ENCODE measurements at places on chromosomes 7 and 10.

- DNase-seq, result no peak
Measured at GRCh38 chr10:129193148-129193547, 273.9 kb upstream of the MGMT start.

- DNase-seq, result no peak
Measured at GRCh38 chr10:69861251-69862240, 59.8 kb downstream of the COL13A1 start.

DNA sequence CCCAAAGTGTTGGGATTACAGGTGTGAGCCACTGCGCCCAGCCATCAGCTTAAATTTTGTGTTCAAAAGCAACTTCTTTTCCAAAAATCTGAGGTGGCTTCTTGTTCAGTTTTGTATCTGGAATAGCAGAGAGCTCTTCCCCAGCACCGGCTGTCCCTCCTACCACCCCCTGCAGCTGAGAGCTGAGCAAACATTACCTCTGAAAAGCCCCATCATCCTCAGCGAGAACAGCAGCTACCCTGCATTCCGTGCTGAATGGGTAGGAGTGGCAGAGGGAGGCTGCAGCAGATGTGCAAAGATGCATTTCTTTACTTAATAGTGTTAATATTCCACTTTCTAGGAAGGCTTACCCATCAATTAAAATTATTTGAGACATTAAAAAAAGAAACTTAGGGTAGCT lies 31.8 kb downstream of the CCM2 start:
- no peak for DNase-seq

DNA sequence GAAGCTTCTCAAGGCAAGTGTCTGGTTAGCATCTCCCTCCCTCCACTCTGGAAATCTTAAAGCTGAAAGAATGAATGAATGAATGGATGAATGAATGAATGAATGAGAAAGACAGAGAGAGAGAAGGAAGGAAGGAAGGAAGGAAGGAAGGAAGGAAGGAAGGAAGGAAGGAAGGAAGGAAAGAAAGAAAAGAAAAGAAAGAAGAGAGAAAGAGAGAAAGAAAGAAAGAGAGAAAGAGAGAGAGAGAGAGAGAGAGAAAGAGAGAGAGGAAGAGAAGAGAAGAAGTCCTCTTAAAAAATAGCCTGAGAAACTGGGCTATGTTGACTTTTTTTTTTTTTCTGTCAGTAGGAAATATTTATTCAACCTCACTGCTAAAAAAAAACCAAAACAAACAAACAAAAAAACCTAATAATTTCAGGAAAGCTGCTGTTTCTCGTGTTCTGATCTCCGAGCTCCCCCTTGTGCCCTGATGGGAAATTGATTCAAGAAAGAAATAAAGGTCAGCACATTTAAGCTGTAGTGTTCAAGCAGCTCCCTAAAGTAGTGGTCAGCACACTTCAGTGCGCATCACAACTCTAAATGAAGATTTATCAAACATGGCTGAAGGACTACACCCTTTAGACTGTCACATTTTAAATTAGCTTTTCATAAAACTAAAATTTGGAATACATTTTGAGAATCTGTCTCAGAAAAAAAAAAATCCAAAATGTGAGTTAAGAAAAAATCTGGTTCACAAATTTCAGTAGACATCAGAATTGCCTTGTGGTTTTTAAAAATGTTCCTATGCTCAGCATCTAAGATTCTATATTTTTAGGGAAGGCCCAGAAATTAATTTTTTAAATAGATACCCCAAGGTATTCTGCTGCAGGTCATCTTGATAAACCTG lies 154.3 kb downstream of the ELAPOR2 start:
- DNase-seq, result no peak

DNA sequence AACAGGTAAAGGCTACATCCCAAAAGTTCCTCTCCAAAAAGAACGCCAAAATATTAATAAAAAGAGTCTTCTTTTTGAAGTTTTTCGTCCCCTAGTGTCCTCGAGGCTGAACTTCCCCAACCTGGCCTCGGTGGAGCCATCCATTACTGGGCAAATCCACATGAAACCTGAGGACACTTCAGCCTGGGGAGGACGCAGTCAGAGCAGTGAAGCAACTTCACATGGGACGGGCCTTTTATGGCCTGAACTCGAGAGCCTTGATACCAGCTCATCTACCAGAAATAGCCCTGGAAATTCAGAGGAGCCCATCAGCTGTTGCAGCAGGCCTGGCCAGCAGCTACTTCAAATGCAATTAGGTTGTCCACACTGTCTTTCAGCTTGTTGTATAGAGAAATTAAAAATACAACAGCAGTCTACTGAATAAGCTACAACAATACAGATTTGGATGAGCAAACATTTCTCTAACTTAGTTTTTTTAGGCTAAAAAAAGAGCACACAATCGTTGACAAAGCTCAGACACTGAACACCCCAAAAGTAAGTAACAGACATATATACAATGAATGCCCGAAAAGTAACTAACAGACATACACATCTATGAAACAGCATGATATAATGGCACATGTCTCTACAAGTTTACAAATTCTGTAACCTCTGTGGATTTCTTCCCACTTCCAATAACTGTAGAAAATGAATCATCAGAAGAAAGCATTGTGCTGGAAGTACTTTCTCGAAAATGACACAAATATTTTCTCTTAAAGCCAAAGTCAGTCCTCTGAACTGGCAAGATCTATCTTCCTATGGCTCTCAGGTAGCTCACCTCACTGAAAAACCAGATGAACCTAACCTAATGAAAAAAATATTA lies at the start of gene SVIL:
SVIL (minus strand) TSS at position 208 of the 862 bp plus-strand sequence. CDS start 79,913 bp downstream, outside the sequence.
- no peak for DNase-seq

GRCh38 chr7:138853448-138853847 lies 55.5 kb upstream of the ATP6V0A4 start:
- DNase-seq, result no peak

- no peak for DNase-seq
Measured at GRCh38 chr10:120599200-120599724, 142.2 kb downstream of the PLPP4 start.

- DNase-seq, result no peak
Measured at GRCh38 chr7:64602518-64602917, 39.6 kb upstream of the ZNF680 start.

- no peak for DNase-seq
Measured at GRCh38 chr7:16930946-16931345, 49.2 kb upstream of the AGR3 start.

DNA sequence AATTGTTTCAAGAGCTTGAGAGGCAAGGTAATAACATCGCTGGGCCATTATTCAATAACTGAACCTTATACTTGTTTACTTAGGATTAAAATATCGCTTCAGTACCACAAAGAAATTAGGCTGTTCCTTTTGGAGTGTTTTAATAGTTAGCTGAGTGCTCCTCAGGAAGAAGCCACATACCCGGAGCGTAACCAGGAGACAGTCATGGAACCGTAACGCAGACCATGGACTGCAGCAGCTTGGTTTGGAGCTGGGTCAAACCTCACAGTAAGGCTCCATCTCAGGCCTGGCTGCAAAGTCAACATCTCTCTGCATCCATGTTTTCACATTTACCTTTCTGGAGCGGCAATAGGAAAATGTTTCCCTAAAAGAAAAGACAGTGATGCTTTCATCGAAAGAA lies 599.0 kb downstream of the TNS3 start:
- DNase-seq, result no peak

DNA sequence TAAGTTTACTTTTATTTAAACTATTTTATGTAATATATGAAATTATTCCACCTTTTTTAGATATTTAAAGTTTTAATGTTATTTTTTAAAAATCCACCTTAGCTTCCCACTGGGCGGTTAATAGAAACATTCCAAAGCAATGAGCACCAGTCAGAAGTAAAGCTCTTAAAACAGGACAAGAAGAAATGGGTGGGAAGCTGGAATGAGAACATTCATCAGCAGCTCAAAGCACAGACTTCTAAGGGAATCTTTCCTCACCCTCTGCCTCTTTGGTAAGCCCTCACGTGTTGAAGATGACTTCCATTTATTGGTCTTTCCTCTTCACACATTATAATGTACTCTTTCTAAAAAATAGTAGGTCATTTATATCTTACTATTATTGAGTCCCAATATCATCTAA lies 3.1 kb downstream of the AGMO start:
- no peak for DNase-seq

GRCh38 chr10:55628260-55628701 lies 732.8 kb downstream of the ZWINT start:
- no peak for DNase-seq

DNA sequence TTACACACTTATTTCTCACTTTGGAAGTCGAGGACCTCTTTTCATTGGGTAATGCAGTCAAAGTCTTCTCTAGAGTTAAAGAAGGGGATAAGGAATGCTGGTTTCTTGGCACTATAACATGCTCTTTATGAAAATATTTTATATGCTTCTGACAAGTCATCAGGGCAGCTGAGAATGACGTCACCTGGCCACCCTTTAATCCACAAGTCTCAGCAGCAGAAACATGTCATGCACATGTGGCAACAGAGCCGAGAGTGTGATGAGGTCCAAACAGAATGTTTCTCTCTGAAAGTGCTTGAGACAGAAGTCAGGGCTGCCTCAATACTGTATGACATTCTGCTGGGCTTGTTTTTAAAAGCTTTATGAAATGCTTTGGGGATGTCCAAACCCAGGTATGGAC lies 63.5 kb upstream of the C10orf90 start:
- no peak for DNase-seq

- no peak for DNase-seq
Measured at GRCh38 chr7:130946114-130946513, 212.1 kb upstream of the KLF14 start.

GRCh38 chr7:102044984-102045673 lies 227.7 kb downstream of the CUX1 start:
- no peak for DNase-seq

DNA sequence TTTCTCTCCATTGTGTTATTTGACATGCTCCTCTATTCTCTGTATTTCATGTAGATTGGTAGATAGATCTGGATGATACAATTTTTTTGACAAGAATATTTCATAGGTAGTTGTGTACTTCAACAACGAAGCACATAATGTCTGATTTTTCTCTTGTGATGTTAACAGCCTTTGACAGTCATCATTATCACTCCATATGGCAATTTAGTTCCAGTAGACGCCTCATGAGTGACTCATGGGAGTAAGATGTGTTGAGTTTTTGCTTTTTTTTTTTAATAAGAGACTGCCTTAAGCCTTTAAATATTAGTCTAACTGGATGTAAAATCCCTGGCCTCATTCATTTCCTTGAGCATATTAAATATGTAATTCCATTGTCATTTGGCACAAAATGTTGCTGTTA lies 123.5 kb upstream of the ZNF32 start:
- DNase-seq, result no peak

DNA sequence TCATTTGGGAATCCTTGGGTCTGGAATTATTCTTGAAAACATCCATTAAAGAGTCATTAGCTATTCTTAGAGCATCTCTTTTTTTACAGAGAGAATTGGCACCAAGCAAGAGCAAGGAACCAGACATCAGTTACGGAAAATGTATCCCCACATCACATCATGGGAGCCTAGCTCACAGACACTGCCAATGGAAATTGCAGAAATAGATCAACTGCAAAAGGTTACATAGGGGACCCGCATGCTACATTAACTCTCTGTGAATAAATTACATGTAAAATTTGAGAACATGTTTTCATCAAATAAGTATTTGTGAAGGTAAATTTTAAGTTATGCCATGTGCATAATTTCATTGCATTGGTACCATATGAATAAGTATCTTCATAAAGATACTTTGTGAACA lies 224.8 kb downstream of the ZNF248 start:
- DNase-seq, result no peak

GRCh38 chr7:107138696-107139420 lies 29.9 kb upstream of the HBP1 start:
- no peak for DNase-seq

GRCh38 chr7:96136600-96137239 lies 185.2 kb downstream of the SLC25A13 start:
- DNase-seq, result no peak

DNA sequence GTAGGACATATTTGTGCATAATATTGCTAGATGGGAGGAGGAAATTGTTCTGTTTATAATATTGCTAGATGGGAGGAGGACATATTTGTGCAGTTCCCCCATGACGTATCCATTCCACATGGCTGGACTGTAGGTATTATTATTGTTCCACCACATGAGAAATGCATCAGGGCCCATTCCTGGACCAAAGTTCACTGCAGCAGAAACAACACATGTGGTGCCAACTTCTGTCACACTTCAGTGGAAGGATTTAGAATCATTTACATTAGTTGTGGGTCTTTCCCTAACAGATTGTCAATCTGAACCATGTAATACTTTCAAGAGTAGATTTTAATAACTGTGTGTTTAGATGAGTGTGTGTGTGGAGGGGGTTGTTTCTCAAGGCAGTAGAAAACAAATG lies 32.7 kb upstream of the MACC1 start:
- DNase-seq, result no peak

GRCh38 chr10:112710528-112710927 lies 239.5 kb upstream of the TCF7L2 start:
- DNase-seq, result no peak

GRCh38 chr10:71829171-71829570 lies 21.9 kb downstream of the PSAP start:
- DNase-seq, result no peak

DNA sequence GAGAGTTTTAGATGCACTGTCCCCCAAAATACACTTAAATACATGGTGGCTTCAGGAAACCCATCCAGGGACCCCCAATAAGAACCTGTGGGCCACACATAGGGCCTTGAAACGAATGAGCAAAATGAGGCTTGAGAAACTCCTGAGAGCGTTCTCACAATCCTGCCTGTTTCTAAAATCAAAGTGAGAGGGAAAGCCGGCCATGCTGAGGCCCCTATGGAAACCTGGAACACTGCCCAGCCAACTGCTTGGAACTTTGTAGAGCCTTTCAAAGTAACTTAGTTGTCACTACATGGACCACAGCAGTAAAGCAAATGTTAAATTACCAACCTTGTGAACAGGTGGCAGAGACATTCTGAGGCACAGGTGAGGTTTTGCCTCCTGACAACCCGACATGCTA lies 13.4 kb downstream of the SGMS1 start:
- DNase-seq, result no peak

- DNase-seq, result no peak
Measured at GRCh38 chr7:94445696-94446194, 51.0 kb downstream of the COL1A2 start.

GRCh38 chr10:30992681-30993080 lies 39.0 kb downstream of the ZNF438 start:
- DNase-seq, result no peak

GRCh38 chr7:41629711-41630111 lies 73.2 kb downstream of the INHBA start:
- DNase-seq, result no peak

- no peak for DNase-seq
Measured at GRCh38 chr7:121037957-121038716, 49.6 kb downstream of the CPED1 start.
